ENCODE measurements at places on chromosomes 7 and 10.
A peak's percentile ranks its signal among the peaks of the same experiment; 100 is the strongest.

- no peak for DNase-seq
These were observed 54.8 kb downstream of the DGKI start for GRCh38 chr7:137791930-137792329.

- DNase-seq = no peak
These were observed 431.8 kb downstream of the GRM8 start for GRCh38 chr7:126820925-126821324.

- no peak for DNase-seq
These were observed at the start of gene ADAMTS14 for GRCh38 chr10:70672165-70673042. TSS of gene ADAMTS14 (plus strand) at chr10:70672506. CDS start at chr10:70672803, 297 bp downstream.

DNA sequence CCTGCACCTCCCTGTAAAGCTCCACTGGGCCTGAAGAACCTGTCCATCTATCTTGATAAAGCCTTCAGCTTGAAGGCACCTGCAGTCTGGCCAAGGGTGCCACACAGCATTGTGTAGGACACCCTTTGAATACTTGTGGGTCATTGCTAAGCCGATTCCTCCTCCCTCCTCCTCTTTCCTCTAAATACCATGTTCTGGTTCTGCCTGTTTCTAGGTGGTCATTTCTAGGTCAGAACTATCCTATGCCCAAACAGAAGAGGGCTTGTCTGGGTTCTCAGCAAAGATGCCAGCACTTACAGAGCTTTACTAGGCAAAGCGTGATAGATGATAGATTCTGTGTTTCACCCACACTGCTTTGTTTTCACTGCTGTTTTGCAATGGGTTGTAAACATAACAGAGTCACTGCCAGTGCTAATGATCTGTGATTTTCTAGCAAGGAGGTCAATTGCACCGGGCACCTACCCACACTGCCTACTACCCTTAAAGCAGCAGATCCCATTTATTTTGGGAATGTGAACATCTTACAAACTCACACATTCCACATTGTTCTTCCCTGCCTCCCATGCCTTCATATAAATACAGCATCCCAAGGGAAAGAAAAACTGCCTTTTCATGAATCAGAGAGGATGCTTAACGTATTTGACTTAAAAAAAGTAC, 279.1 kb upstream of the PITRM1 start:
- no peak for DNase-seq

DNA sequence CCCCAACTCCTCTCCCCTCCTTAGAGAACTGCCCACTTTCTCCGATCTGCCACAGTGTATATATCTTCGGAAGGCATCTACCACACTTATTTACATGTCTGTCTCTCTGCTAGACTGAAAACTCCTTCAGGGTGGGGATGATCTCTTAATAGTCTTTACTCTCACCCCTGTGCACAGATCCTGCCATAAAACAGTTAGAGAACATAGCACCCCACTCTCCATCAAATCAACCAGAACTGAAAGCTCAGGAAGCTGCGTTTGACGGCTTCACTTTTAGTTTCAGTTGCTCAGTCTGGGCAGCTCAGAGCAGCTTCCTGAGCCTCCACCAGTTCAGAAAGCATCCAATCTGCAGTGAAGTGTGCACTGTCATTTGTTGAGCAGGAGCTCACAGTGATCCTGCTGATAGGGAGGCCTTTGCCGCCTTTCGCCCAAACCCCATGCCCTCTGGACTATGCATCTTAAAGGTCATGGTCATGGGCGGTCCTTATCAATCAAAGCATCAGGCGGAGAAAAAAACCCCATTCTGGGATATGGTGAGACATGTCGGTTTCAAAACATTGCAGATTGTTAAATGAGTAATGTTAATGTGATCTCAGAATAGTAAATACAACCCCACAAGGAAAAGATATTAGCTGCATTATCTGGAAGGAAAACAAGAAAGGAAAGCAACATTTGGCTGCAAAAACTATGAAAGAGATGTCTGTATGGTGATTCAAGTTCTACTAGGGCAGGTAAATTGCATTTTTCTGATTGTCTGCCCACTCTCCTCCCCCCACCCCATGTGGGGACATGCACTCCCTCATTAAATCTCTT, 167.1 kb upstream of the ADO start:
- DNase-seq = peak; percentile 81

GRCh38 chr10:89364531-89364930, 13.3 kb upstream of the IFIT1B start:
- DNase-seq = no peak

DNA sequence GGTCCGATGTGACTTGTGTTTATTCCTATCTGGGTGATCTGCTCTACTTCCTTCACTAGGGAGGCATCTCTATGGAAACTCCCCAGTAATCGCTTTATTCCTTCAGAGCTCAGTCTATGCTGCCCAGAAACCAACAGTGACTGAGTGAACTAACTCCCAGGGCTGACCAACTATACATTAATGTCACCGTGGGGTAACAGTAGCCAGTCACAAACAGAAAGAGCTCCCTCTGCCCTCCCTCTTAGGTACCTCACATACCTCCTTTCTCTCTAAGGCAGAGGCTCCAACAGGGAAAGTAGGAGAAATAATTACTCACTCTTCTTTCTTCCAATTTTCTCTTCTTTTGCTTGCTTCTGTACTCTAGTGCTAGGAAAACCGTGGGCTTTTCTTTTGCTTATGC, 855.0 kb downstream of the REEP3 start:
- DNase-seq = no peak

- DNase-seq = peak; percentile 77
These were observed 647 bp upstream of the NACAD start for GRCh38 chr7:45089341-45089891.

- DNase-seq = no peak
These were observed 100.7 kb upstream of the CTTNBP2 start for GRCh38 chr7:117973975-117974374.

DNA sequence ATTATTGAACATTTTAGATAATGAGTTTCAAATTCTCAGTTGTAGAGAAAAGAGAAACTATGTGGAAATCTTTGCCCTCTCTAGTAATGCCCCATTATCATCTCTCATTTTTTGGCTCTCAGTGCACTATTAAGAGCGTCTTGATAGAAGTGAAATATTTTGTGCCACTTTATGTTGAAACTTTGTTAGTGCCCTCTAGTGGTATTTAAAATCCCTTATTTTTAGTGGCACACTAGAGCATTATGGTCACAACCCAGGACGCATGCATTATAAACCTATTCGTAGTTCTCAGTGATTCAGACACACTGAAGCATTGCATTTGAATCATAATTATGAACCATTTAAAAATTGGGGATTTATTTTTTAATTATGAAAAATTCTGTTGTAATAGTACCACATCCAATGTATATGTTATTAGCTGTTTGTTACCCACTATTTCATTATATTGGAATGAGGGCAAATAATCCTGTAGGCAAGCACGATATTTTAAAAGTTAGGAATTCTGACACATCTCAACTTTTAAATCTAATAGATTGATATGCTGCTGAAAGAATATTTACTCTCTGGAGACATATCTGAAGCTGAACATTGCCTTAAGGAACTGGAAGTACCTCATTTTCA, 21.9 kb downstream of the PDCD4 start:
- no peak for DNase-seq

DNA sequence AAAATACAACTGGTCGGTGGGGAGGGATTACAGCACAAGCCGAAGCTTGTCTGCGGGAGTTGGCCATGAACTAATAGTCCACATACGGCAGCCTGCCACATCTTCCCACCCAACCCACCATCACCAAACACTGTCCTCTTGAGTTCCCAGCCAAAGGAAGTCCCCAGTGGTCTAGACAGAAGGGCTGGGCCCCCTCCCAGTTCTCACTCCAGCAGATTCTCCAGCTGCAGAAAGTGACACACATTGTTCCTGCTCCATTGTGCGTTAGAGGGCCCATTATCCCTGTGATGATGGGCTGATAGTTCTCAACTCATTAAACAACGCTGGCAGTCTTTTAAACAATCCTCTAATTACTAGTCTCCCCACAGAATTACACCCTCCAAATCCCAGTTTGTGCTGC, 148.0 kb downstream of the FGFR2 start:
- no peak for DNase-seq

DNA sequence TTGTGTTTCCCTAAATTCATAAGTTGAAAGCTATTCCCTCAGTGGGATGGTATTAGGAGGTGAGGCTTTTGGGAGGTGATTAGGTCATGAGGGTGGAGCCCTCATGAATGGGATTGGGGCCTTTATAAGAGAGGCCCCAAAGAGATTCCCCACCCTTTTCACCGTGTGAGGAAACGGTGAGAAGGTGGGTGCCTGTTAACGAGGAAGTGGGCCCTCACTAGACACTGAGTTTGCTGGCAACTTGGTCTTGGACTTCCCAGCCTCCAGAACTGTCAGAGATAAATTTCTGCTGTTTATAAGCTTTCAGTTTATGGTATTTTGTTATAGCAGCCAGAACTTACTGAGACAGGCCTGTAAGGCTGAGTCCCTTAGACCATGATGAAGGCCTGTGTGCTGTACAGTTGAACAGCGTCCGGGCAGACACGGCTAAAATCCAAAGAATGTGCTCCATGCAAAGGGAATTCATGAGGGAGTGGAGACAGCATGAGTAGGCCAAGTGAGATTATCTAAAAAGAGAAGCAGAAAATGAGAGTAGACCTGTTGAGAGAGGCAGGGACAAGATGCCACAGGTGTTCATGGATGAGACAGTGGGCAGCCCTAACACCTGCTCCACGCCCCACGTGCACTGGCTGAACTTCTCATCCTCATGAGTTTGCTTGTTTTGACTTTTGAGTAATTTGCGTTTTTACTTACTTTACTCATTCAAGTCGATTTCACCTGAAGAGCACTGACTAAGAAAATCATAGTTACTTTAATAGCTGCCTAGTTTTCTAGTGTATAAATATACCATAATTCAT, 66.9 kb upstream of the SFMBT2 start:
- no peak for DNase-seq

DNA sequence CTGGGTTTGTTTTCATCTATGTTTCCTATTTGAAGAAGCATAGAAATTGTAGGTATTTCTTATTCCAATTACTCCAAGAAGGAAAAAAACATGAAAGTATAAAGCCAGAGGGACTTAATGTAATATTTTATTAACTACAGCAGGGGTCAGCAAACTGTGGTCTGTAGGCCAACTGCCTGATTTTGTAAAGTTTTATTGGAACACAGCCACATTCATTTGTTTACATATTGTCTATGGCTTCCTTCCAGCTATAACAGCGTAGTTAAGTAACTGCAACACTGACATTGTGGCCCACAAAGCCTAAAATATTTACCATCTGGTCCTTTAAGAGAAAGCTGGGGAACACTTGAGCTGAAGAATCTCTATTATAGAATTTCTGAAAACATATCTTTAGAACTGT, 306.2 kb downstream of the BICC1 start:
- no peak for DNase-seq

- DNase-seq = no peak
These were observed 493.4 kb downstream of the SEMA3D start for GRCh38 chr7:84693483-84693882.

GRCh38 chr7:87709258-87709657, 81.1 kb downstream of the RUNDC3B start:
- no peak for DNase-seq

DNA sequence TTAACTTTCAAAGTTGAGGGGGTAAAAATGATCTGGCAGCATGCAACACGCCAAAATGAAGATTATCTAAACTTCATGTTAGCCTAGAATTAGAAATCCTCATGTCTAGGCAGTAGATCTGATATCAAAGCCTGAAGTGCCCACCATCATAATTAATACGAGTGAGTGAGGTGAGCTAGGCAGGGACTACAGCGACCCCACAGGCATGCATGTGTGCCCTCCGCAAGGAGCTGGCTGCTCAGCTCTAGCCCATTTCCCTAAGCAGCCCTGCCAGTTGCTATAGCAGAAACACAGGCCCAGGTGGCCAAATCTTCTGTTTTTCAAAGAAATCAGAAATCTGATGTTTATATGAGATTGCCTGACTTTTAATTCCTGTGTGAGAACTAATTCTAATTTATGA, 93.1 kb upstream of the IFRD1 start:
- DNase-seq = no peak

DNA sequence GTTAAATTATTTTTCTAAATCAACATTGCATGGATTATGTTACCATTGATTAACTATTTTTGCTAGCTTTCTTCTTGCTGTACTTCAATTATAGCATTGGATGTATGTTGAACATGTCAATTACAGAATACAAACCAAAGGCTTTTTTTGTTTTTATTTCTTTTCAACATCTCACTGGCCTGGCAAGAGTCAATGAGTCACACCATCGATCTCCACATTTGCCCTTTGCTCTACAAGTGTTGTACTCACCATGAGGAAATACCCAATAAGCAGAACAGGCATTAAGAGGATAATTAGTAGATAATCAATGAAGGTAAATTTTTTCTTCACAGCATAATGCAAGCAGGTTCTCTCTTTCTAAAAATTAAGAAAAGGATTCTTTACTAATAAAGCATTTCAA, 23.3 kb downstream of the ANKRD22 start:
- no peak for DNase-seq

- DNase-seq = no peak
These were observed 189.3 kb downstream of the ABCA13 start for GRCh38 chr7:48360574-48360973.

GRCh38 chr10:24726626-24727025, 2.9 kb upstream of the ARHGAP21 start:
- DNase-seq = no peak

DNA sequence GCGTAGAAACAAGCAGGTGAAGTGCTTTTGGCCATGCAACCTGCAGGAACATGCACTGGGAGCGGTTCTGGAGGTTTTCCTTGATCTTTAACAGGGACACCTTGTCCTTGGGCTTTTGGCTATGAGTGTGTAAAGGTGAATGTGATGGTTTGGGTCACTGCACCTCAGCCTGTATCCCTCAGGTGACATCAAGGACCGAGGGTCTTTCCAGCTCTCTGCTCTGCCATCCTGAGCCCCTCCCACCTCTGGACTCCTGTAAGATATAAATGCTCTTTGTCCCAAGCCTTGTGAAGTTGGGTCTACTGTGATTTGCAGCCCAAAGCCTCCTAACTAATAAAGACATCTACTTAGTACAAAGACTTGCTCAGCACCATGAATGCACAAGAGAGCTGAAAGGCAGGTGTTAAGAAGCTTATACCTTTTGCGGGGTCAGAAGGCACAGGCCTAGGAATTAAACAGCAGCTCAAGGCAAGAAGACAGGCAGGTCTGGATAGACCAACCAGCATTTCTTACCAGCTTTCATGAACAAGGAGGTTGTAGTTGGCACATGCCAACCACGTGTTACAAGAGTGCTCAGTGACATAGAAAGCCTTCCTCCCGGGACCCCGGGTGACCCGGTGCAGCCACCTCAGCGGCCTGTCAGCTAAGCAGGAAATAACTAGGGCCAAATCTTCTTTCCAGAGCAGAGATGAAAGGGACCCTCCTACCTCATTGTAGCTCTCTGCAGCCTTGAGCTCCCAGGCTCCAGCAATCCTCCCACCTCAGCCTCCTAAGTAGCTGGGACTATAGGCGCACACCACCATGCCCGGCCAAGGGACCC, 89.9 kb downstream of the CARD11 start:
- no peak for DNase-seq

- DNase-seq = no peak
These were observed 1149.4 kb downstream of the NXPH1 start for GRCh38 chr7:9582824-9583223.

- no peak for DNase-seq
These were observed 39.0 kb upstream of the KIF5B start for GRCh38 chr10:32095116-32095733.

- DNase-seq = no peak
These were observed 120.9 kb downstream of the PKD1L1 start for GRCh38 chr7:47827351-47827756.

GRCh38 chr7:5647816-5648215, 133.6 kb downstream of the RNF216 start:
- DNase-seq = no peak
